ENCODE measurements at places on chromosomes 2 and 18. TPM values are rescaled to one million over a fixed set of nuclear protein-coding genes. Genes with fewer than 3 reads are reported as not detected.
A peak's percentile ranks its signal among the peaks of the same experiment; 100 is the strongest.

RASGRP3 gene
- total RNA-seq, result 0.10 TPM

DNA sequence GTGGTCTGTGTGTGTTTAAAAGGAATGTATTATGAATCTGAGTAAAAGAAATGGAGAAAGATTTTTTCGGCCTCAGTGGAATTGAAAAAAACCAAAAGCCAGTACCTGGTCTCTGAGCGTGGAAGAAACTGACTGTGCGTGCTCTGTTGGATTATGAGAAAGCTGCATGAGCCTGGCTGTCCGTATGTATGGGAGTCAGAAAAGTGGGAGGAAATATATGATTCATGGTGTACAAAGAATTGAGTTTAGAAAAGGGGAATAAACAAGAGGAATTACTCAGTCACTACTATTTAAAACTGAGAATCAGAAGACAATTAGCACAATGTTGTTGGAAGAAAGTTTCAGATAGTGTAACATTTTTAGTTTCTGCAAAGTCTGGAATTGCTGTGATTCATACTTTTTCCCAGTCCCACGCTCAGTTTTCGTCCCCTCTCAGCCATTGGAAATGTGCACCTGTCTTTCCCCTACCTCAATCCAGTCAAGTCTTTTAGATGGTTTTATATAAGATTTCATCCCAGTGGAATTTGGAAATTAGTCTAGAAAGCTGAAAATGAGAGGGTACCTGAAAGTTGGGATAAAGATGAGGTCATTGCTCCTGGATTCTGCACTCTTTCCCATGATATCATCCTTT lies 66.4 kb upstream of the CHMP1B start:
- no peak for DNase-seq

DNA sequence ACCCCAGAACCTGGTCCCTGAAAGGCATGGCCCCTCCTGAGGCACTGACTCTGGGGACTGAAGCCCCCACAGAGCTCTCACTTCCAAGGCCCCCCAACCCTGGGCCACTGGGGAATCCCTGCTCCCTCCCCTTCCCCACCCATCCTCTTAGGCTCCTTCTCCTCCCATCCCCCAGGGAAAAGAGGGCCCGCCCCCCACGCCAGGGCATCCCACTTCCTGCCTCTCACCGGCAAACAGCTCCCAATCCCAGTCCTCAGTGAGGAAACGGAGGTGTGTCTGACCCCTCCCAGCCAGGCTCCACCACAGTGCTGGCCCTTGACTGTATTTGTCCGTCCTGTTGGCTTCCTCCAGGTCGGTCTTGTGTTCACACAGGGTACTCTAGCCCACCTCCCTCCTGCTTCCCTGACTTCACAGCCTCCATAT lies 35.0 kb upstream of the PTMA start:
- DNase-seq, result peak; percentile 94

DNA sequence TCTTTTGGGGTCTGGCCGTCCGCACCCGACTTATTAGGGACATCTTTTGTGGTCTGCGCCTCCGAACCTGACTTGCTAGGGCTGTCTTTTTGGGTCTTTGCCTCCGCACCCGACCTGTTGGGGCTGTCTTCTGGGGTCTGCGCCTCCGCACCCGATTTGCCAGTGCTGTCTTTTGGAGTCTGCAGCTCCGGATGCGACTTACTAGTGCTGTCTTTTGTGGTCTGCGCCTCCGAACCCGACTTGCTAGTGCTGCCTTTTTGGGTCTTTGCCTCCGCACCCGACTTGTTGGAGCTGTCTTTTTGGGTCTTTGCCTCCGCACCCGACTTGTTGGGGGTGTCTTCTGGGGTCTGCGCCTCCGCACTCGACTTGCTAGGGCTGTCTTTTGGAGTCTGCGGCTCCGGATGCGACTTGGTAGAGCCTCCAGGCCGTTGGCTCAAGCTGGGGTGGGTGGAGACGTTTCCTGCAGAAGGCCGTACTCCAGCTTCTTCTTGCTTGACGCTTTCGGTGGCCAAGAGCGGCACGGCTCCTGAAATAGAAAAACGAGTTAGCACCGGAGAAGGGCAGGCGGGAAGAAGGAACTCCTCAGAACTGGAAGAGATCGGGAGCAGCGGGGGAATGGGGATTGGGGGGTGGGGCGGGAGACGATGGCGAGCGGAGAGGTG lies 498 bp downstream of the TGOLN2 start:
- DNase-seq, result no peak

GRCh38 chr2:240575101-240575965 lies 7.0 kb downstream of the RNPEPL1 start:
- no peak for DNase-seq

GRCh38 chr2:238730001-238730669 lies 117.8 kb upstream of the TWIST2 start:
- no peak for DNase-seq

GRCh38 chr2:145431181-145431951 lies 911.4 kb upstream of the ZEB2 start:
- peak; percentile 43 for DNase-seq

Measured in PC-9 (cell line).